ENCODE measurements at places on chromosomes 4 and X. TPM values are rescaled to one million over a fixed set of nuclear protein-coding genes. Genes with fewer than 3 reads are reported as not detected.

SLC7A11 gene
- total RNA-seq, result 0.16 TPM

- H3K27ac ChIP-seq, result no peak overlapping the region
- no peaks in the 10 kb centered on the region for H3K36me3 ChIP-seq
- no peaks in the 10 kb centered on the region for H3K27me3 ChIP-seq
- H3K4me1 ChIP-seq, result no peaks in the 10 kb centered on the region
- no peak for DNase-seq
These were observed 274.7 kb downstream of the GLUD2 start for GRCh38 chrX:121322159-121322558.

IL21 gene
- total RNA-seq, result not detected

GRCh38 chrX:8455557-8455956 is 9.1 kb upstream of the VCX3B start:
- no peaks in the 10 kb centered on the region for H3K27me3 ChIP-seq
- H3K36me3 ChIP-seq, result no peaks in the 10 kb centered on the region
- no peak overlapping the region for H3K4me3 ChIP-seq
- H3K4me1 ChIP-seq, result no peaks in the 10 kb centered on the region
- H3K27ac ChIP-seq, result no peak overlapping the region

- H3K4me1 ChIP-seq, result no peaks in the 10 kb centered on the region
- no peaks in the 10 kb centered on the region for H3K27me3 ChIP-seq
- H3K27ac ChIP-seq, result no peak overlapping the region
- no peaks in the 10 kb centered on the region for H3K36me3 ChIP-seq
These were observed 378.5 kb upstream of the MAD2L1 start for GRCh38 chr4:120445186-120445585.

GAB1 gene
- 38.7 TPM for total RNA-seq

GRCh38 chr4:13329340-13329850 is 154.7 kb downstream of the RAB28 start:
- no peaks in the 10 kb centered on the region for H3K36me3 ChIP-seq
- H3K27ac ChIP-seq, result no peak overlapping the region
- H3K27me3 ChIP-seq, result no peaks in the 10 kb centered on the region
- DNase-seq, result no peak
- H3K4me1 ChIP-seq, result no peaks in the 10 kb centered on the region

JCHAIN gene
- total RNA-seq, result 10.1 TPM

AMER1 gene
- 4.3 TPM for total RNA-seq

STK26 gene
- total RNA-seq, result 15.0 TPM

TMEM31 gene
- total RNA-seq, result not detected

DNA sequence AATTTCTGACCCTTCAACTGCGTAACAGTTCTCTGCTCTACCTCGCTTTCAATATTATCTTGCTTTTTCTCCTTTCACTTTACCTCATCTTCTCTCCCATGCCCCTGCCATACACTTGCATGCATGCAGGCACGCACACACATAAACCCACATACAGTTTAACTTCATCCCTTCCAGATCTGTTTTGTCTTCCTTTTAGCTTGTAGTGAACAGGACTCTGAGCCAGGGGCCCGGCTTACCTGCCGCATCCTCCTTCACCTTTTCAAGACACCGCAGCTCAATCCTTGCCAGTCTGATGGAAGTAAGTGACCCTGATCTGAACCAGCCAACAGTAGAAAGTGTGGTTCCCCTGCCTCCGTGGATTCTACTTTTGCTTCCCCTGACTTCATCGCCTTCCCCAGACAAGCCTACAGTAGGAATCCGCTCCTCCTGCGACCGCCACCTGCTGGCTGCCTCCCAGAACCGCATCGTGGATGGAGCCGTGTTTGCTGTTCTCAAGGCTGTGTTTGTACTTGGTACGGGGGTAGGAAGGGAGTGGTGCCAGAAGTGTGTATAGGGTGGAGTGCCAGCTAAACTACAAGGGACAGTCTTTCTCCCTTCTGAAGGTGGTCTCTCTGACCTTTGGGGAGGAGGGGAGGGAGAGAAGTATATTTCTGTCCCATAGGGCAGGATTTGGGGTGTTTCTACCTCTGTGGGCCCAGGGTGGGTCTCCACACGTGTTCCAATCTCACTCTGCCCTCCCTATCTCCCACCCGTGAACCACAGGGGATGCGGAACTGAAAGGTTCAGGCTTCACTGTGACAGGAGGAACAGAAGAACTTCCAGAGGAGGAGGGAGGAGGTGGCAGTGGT is 10.7 kb downstream of the MED12 start:
- no peaks in the 10 kb centered on the region for H3K36me3 ChIP-seq
- peak; percentile 62 for DNase-seq
- peak overlapping the region; percentile 5 for H3K27ac ChIP-seq
- no peaks in the 10 kb centered on the region for H3K4me1 ChIP-seq
- no peaks in the 10 kb centered on the region for H3K27me3 ChIP-seq

DNA sequence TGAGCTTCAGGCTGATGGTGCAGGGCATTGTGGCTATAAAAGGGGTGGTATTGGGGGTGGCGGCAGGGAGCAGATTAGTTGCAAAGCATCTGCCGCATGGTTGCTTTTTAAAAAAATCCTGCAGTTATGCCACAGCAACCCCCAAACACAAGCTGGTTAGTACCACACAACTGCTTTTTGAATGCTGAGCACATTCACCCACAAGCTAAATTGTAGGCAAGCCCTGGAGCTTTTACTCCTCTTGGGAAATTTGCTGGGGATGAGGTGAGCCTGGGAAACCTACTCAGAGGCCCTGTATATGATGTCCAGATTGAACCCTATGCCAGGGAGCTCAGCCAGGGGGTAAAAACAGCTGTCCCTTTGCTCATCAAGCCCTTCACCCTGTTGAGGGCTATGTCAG is 33.8 kb upstream of the TRIM2 start:
- no peaks in the 10 kb centered on the region for H3K36me3 ChIP-seq
- no peaks in the 10 kb centered on the region for H3K4me1 ChIP-seq
- no peaks in the 10 kb centered on the region for H3K27me3 ChIP-seq
- H3K27ac ChIP-seq, result no peak overlapping the region

DNA sequence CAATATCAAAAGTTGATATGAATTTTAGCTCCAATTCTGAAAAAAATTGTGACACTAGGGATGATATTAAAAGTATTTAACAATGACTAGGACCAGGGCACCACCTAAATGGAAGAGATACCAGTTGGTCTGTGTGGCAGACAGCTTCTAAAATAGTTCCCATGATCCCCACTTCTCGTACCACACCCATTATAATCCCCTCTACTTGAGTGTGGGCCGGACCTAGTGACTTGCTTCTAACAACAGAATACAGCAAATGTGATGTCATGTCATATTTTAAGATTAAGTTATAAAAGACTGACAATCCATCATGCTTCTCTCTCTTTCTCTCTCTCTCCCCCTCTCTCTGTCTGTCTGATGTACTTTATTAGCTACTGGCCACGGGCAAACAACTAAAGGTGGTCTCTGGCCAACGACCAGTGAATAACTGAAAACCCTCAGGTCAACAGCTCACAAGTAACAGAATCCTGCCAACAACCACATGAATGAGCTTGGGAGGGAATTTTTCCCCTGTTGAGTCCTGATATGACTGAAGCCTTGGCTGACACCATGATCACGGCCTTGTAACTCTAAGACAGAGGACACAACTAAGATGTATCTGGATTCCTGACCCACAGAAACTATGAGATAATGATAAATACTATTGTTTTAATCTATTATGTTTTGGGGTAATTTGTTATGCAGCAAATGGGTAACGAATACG is 34.4 kb downstream of the FAM13A start:
- no peak overlapping the region for H3K4me3 ChIP-seq
- no peaks in the 10 kb centered on the region for H3K4me1 ChIP-seq
- H3K27me3 ChIP-seq, result no peaks in the 10 kb centered on the region
- H3K27ac ChIP-seq, result no peak overlapping the region
- no peak for DNase-seq
- no peaks in the 10 kb centered on the region for H3K36me3 ChIP-seq

GRCh38 chr4:55553441-55554201 is 6.9 kb upstream of the CLOCK start:
- DNase-seq, result no peak
- H3K36me3 ChIP-seq, result no peaks in the 10 kb centered on the region
- no peaks in the 10 kb centered on the region for H3K4me1 ChIP-seq
- peak overlapping the region; percentile 49 for H3K27ac ChIP-seq
- H3K27me3 ChIP-seq, result no peaks in the 10 kb centered on the region

SULT1E1 gene
- 0.66 TPM for total RNA-seq

GRCh38 chrX:50905334-50905733 is 5.2 kb upstream of the BMP15 start:
- no peaks in the 10 kb centered on the region for H3K36me3 ChIP-seq
- no peak overlapping the region for H3K4me3 ChIP-seq
- peaks cover 49% of the 10 kb centered on the region for H3K27me3 ChIP-seq
- no peak for DNase-seq
- no peak overlapping the region for H3K27ac ChIP-seq

GRCh38 chrX:116276261-116276660 is 105.7 kb downstream of the AGTR2 start:
- no peak overlapping the region for H3K27ac ChIP-seq
- no peak overlapping the region for H3K4me3 ChIP-seq
- DNase-seq, result no peak
- no peaks in the 10 kb centered on the region for H3K4me1 ChIP-seq
- H3K27me3 ChIP-seq, result peaks cover 14% of the 10 kb centered on the region

- H3K4me3 ChIP-seq, result no peak overlapping the region
- no peaks in the 10 kb centered on the region for H3K4me1 ChIP-seq
- DNase-seq, result no peak
- no peaks in the 10 kb centered on the region for H3K36me3 ChIP-seq
- no peak overlapping the region for H3K27ac ChIP-seq
These were observed 74.5 kb downstream of the DCLK2 start for GRCh38 chr4:150152766-150153165.

GRCh38 chrX:150411656-150412055 is 48.5 kb downstream of the MAMLD1 start:
- no peaks in the 10 kb centered on the region for H3K36me3 ChIP-seq
- H3K27me3 ChIP-seq, result peaks cover 17% of the 10 kb centered on the region
- no peak overlapping the region for H3K27ac ChIP-seq

DNA sequence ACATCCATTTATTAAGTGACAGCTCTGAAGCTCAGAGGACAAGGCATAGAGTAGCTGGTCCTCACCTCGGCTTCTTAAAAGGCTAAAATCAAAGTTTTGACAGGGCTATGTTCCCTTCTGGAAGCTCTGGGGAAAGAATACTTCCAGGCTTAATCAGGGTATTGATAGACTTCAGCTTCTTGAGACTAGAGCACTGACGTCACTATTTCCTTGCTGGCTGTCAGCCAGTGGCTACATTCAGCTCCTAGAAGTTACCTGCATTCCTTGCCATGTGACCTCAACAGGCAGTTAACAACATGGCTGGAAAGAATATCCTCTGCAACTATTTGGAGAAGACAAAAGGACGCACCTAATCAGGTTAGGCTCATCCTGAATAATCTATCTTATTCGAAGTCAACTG is 1144.8 kb downstream of the ADGRL3 start:
- no peaks in the 10 kb centered on the region for H3K4me1 ChIP-seq
- no peak overlapping the region for H3K27ac ChIP-seq
- DNase-seq, result no peak
- no peaks in the 10 kb centered on the region for H3K36me3 ChIP-seq
- H3K4me3 ChIP-seq, result no peak overlapping the region
- H3K27me3 ChIP-seq, result no peaks in the 10 kb centered on the region

Data from breast epithelium (tissue), 4 donors.